H1 (cell line): ENCODE measurements at places on chromosomes 12 and 14. TPM values are rescaled to one million over a fixed set of nuclear protein-coding genes. Genes with fewer than 3 reads are reported as not detected.

- DNase-seq, result no peak
- no peak overlapping the region for H3K4me3 ChIP-seq
- H3K4me1 ChIP-seq, result no peaks in the 10 kb centered on the region
- H3K27ac ChIP-seq, result no peak overlapping the region
Observed at GRCh38 chr12:94592080-94592479, 58.3 kb downstream of the TMCC3 start.

- H3K27ac ChIP-seq, result no peak overlapping the region
- DNase-seq, result no peak
- H3K4me1 ChIP-seq, result no peaks in the 10 kb centered on the region
Observed at GRCh38 chr12:67624355-67624754, 24.2 kb upstream of the DYRK2 start.

DNA sequence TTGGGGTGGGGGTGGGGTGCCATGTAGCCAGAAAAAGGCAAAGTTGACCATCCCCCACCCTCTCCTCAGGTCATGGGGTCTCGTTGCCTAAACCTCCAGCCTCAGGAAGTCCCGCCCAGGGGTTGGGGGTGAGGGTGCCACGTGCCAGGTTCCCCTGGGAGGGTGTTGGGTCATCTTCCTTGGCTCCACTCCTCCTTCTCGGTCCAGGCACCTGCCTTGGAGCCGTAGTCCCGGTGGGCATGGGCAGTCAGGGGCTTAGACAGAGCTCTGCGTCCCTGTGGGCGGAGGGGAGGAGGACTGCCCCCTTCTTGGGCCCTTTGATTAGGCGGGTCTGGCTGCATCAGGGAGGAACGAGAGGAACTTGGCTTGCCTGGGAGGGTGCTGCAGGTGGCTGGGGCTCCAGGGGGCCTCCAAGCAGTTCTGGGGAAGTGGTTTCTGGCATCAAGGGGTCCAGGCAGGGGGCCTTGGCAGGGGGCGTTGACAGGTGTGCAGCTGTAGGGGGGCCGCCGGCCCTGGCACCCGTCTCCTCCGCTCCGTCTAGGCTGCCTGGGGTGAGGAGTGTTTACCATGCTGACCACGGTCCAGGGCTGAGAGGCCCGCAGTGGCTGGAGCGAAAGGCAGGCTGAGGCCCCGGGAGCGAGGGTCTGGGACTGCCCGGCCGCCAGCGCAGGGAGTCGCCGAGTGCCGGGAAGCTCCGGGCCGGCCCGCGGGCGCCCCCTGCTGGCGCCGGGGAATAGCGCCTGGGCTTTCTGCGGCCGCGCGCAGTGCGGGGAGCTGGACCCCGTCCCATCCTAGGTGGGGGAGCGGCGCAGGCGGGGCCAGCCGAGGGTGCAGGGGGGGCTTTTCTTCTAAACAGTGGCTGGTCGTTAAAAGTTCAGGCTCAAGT is 7.9 kb downstream of the SETD1B start:
- H3K36me3 ChIP-seq, result peaks cover 14% of the 10 kb centered on the region
- peak overlapping the region; percentile 42; the same call in 1 of the 2 replicates for H3K27ac ChIP-seq
- H3K4me3 ChIP-seq, result peak overlapping the region; percentile 80
- H3K27me3 ChIP-seq, result no peaks in the 10 kb centered on the region
- H3K4me1 ChIP-seq, result peaks cover 16% of the 10 kb centered on the region

GRCh38 chr14:75088566-75089373 is 19.3 kb downstream of the ZC2HC1C start:
- no peaks in the 10 kb centered on the region; the same call in 1 of the 2 replicates for H3K4me1 ChIP-seq
- peak; percentile 67 for DNase-seq
- H3K27ac ChIP-seq, result no peak overlapping the region

GRCh38 chr12:131915000-131915689 is 13.9 kb upstream of the PUS1 start:
- no peak for DNase-seq
- H3K27me3 ChIP-seq, result no peaks in the 10 kb centered on the region
- H3K4me1 ChIP-seq, result no peaks in the 10 kb centered on the region
- H3K36me3 ChIP-seq, result peaks cover 36% of the 10 kb centered on the region
- H3K4me3 ChIP-seq, result no peak overlapping the region
- H3K27ac ChIP-seq, result no peak overlapping the region

PIGH gene
- 6.2 and 7.2 TPM in 2 replicates for total RNA-seq

DNA sequence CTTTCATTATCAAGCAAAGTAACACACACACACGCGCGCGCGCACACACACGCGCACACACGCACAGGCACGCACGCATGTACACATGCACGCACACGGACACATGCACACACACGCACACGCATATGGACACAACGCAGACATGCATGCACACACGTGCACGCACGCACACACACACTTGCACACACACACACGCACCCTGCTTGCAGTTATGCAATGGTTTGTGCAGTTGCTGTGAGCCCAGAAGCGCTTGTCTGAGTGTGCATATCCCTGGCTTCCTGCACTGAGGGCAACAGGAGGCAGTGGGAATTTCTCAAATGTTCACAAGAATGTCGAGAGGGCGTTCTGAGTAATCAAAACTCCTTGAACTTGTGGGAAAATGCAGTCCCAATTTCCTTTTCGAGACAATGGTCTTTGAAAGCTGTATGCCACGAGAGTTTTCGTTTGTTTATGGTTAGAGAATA is 41.6 kb downstream of the NFKBIA start:
- H3K4me3 ChIP-seq, result no peak overlapping the region
- no peak overlapping the region for H3K27ac ChIP-seq
- no peaks in the 10 kb centered on the region for H3K36me3 ChIP-seq
- H3K4me1 ChIP-seq, result peaks cover 9% of the 10 kb centered on the region
- DNase-seq, result no peak
- no peaks in the 10 kb centered on the region for H3K27me3 ChIP-seq

SYCP3 gene
- total RNA-seq, result 0.07 TPM in 1 of 2 replicates, not detected in the other

GRCh38 chr12:121513464-121514183 is 67.2 kb downstream of the KDM2B start:
- H3K36me3 ChIP-seq, result peaks cover 59% of the 10 kb centered on the region
- no peak overlapping the region for H3K4me3 ChIP-seq
- H3K27me3 ChIP-seq, result no peaks in the 10 kb centered on the region
- peak; percentile 38 for DNase-seq
- H3K4me1 ChIP-seq, result peaks cover 2% of the 10 kb centered on the region; the same call in 1 of the 2 replicates

DNA sequence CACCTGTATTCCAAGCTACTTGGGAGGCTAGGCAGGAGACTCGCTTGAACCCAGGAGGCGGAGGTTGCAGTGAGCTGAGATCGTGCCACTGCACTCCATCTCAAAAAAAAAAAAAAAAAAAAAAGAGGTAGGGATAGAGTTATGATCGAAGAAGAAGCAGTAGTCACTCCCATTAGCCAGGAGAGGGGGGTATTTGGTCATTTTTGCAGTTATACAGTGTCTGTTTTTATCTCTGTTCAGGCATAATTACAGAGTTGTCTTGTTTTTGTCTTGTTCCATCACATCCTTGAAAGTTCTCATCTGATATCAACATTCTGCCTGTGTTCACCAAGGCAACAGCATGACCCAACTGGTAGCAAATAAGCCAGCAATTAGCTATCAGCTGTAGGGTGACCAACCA is 98.5 kb upstream of the TMPO start:
- no peak overlapping the region for H3K27ac ChIP-seq
- peaks cover 3% of the 10 kb centered on the region for H3K4me1 ChIP-seq

- no peak overlapping the region for H3K4me3 ChIP-seq
- H3K27ac ChIP-seq, result no peak overlapping the region
- no peak for DNase-seq
- H3K4me1 ChIP-seq, result no peaks in the 10 kb centered on the region; the same call in none of the 2 replicates
Observed at GRCh38 chr12:3040663-3041544, 36.3 kb upstream of the TSPAN9 start.

CELA1 gene
- total RNA-seq, result not detected in 2 replicates

DNA sequence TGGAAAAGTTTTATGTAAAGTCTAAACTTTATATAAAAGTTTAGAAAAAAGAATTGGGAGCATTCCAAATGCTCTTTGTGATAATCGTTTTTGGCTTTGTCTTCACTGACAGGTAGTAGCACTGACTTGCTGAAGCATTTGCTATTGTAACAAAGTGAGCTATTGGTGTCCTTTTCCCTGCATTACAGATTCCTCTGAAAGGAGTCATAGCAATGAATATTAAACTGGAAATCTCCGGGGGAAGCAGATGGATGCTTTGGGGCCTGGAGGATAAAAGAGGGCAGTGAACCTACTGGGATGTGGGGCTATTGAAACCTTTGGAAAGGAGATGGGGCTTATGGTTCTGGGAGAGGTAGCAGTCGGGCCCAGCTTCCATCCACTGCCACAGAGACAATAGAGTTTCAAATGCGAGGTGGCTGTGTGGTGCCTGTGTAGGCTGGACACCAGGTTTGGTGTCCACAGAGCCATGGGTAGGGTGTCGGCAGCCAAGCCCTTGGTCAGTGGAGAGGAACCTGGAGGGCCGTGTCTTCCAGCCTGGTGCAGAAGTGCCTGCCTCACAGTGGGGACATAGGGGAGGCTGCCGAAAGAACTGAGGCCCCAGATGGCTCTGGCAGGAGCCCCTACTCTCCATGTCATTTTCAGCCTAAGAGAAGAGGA is 10.1 kb downstream of the GSG1 start:
- H3K4me3 ChIP-seq, result no peak overlapping the region
- H3K27me3 ChIP-seq, result no peaks in the 10 kb centered on the region
- no peak overlapping the region for H3K27ac ChIP-seq
- no peak for DNase-seq
- H3K4me1 ChIP-seq, result peaks cover 10% of the 10 kb centered on the region

DNA sequence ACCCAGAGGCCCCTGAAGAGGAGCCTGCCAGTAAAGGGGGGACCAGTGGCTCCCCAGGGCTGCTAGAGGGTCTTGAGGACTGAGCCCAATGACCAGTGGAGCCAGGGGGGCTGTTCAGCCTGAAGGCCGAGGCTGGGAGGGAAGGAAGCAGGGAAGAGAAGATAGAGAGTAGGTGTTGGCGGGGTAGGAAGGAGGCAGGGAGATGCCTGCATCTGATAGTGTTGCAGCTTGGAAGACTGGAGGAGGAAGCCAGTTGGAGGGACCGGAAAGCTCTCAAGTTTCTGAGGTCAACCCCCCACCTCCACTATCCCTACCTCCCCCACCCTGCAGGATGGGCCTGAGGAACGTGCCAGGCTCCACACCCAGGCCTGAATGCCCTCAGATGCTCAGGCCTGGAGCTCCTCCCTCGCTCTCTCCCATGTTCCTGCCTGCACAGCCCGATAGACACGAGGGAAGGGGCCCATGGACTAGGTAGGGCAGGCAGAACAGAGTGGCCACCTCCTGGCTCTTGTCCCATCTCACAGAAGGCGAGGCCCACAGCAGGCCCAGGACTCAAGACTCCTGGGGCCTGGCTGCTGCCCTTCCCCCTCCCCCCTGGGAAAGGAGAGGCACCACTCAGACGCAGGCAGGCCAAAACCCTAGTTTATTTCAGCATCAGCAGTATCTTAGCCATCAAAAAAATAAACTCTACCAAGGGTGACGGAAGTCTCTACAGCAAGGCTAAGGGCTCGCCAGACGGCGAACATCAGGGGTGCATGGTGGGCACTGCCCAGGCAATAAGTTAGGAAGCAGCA is 3.4 kb downstream of the CKB start:
- no peak for DNase-seq
- H3K36me3 ChIP-seq, result peaks cover 23% of the 10 kb centered on the region
- H3K4me3 ChIP-seq, result no peak overlapping the region
- H3K27me3 ChIP-seq, result peaks cover 10% of the 10 kb centered on the region

OR4E2 gene
- total RNA-seq, result not detected in 2 replicates

DNA sequence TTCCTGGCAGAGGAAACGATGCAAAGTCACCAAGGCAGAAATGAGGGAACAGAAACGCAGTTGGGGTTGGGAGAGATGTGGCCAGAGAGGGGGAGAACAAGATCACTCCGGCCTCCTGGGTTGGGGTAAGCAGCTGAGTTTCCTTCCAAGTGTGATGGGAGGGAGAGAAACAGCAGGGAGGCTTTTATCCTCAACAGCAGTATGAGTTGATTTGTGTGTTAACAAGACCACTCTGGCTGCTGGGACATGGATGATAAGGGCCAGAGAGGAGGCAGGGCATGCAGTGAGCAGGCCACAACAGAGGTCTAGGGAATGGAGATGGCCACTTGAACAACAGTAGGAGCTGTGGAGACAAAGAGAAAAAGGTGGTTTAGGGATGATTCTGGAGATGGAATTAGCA is 66.8 kb downstream of the GLRX5 start:
- no peak for DNase-seq
- H3K4me1 ChIP-seq, result no peaks in the 10 kb centered on the region
- no peak overlapping the region for H3K4me3 ChIP-seq
- no peak overlapping the region for H3K27ac ChIP-seq
- no peaks in the 10 kb centered on the region for H3K27me3 ChIP-seq

DNA sequence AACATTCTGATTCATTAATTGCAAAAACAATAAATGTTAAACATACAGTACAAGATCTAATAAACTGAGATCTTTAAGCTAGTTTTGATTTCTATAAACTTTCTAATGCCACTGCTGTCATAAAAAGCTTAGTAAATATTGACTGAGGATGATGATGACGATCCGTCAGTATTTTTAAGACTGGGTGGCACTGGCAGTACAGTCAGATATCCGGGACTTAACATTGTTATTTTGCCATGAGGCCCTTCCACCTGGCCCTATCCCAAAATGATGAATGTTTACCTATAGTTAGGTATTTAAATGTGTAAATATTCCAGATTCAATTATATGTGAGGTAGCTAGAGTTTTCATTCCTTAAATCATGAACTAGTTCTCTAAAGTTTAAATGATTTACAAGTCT is 158.5 kb downstream of the FOXA1 start:
- no peak overlapping the region for H3K27ac ChIP-seq
- no peaks in the 10 kb centered on the region for H3K36me3 ChIP-seq
- no peak for DNase-seq
- no peaks in the 10 kb centered on the region for H3K4me1 ChIP-seq

- no peak overlapping the region for H3K4me3 ChIP-seq
- H3K4me1 ChIP-seq, result no peaks in the 10 kb centered on the region
- H3K27ac ChIP-seq, result no peak overlapping the region
- DNase-seq, result no peak
- no peaks in the 10 kb centered on the region for H3K36me3 ChIP-seq
Observed at GRCh38 chr12:112524676-112525425, 106.1 kb downstream of the PTPN11 start.

- H3K4me1 ChIP-seq, result no peaks in the 10 kb centered on the region
- DNase-seq, result no peak
- H3K27me3 ChIP-seq, result no peaks in the 10 kb centered on the region
- H3K4me3 ChIP-seq, result no peak overlapping the region
- no peaks in the 10 kb centered on the region for H3K36me3 ChIP-seq
Observed at GRCh38 chr12:50825372-50825838, 17.3 kb upstream of the TMPRSS12 start.

- no peaks in the 10 kb centered on the region for H3K27me3 ChIP-seq
- DNase-seq, result no peak
- H3K36me3 ChIP-seq, result no peaks in the 10 kb centered on the region
Observed at GRCh38 chr12:14216405-14217294, 148.8 kb upstream of the ATF7IP start.

- no peaks in the 10 kb centered on the region for H3K27me3 ChIP-seq
- H3K27ac ChIP-seq, result no peak overlapping the region
- H3K36me3 ChIP-seq, result no peaks in the 10 kb centered on the region
- H3K4me3 ChIP-seq, result peak overlapping the region; percentile 84
- no peak for DNase-seq
- peaks cover 3% of the 10 kb centered on the region for H3K4me1 ChIP-seq
Observed at GRCh38 chr12:753611-754472, 1.5 kb downstream of the WNK1 start.

SETD1B gene
- 17.7 and 17.8 TPM in 2 replicates for total RNA-seq
